Activated CD8-positive, alpha-beta T cell treated with anti-CD3 and anti-CD28 coated beads, Interleukin-2, amount 10 ng/mL, durations not matched to agents 7 days and 5 days (primary cell): ENCODE measurements at places on chromosomes 4 and X.

DNA sequence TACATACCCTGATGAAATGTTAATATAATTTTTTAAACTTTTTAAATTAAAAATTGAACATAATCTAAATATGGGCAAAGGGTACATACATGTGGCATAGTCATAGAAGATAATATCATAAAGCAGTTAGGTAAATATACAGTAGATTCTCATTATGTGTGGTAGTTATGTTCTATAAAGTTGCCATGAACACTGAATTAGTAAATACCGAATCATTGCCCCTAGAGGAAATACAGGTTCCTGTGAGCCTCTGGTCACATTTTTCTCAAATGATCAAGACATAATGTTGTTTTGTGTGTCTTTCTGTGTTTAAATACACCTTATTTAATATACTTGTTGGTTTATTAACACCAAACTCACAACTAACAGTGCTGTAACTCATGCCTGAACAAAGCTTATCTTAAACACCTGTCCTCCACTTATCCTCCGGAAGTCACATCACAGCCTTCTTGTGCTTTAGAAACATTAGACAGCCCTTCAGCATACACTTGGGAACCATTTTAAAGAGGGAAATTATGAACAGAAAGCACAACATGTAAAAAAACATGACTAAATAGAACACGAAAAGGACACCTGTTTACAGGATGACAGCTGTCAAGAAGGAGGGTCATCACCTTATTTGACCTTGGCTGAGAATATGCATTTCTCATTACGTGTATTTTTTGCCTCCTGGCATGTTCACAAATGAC is 169.4 kb upstream of the NAP1L5 start:
- no peak for DNase-seq

GRCh38 chr4:22814906-22815305 is 122.2 kb downstream of the GBA3 start:
- DNase-seq = no peak

- DNase-seq = no peak
Observed at GRCh38 chr4:142922720-142923119, 76.6 kb upstream of the INPP4B start.

DNA sequence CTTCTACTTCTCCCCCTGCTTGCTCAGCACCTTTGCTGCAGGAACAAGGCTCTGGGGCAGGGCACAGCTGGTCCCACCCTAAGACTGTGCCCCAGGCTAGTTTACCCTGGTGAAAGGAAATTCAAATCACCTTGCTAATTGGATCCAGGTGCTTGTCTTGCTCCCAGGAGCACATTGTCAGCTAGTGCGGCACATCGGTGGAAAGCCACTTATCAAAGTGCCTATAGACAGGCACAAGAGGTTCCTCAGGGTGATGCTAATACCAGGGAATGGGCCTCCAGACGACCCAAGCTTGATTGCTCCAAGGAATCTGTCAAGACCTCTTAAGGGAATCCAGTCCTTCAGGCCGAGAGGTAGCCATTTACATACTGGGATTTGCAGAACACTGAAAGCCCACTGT is 64.5 kb upstream of the PRPS1 start:
- DNase-seq = no peak

DNA sequence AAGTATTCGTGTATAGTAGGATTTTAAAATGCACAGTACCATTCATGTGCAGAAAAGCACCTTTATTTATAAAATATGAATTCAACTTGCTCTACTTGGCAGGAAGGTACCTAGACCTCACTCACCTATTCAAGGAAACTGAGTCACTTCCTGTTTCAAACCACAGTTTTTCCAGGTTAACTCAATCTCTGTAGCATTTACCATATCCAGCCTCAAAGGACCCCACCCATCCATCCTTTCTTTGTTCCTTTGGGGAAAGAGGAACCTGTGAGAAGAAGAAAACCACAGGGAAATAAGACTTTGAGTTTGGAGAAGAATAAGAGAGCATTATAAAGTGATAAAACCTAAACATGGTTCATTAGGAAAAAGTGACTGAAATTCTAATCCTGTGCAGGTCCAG is 250.7 kb downstream of the CBR4 start:
- DNase-seq = no peak
